Mesendoderm (in vitro differentiated cells): ENCODE measurements at places on chromosomes 1 and 21.

- no peak for DNase-seq
Measured at GRCh38 chr21:43884861-43885417, 19.9 kb downstream of the AGPAT3 start.

DNA sequence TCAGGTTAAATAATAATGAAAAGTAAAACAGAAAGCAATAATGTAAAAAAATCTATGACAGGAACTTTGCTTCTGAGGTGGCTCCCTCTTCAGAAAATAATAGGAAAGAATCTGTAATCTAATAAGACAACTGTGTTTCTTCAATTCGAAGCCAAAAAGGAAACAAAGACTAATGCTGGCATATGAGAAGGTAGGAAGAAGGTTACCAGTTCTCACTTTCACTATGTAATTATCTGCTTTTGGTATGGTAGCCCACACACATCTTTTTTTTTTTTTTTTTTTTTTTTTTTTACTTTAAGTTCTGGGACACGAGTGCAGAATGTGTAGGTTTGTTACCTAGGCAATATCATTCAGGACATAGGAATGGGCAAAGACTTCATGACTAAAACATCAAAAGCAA lies 47.1 kb downstream of the COP1 start:
- DNase-seq, result no peak

GRCh38 chr21:35106246-35106835 lies 57.2 kb upstream of the RUNX1 start:
- peak; percentile 53 for DNase-seq

DNA sequence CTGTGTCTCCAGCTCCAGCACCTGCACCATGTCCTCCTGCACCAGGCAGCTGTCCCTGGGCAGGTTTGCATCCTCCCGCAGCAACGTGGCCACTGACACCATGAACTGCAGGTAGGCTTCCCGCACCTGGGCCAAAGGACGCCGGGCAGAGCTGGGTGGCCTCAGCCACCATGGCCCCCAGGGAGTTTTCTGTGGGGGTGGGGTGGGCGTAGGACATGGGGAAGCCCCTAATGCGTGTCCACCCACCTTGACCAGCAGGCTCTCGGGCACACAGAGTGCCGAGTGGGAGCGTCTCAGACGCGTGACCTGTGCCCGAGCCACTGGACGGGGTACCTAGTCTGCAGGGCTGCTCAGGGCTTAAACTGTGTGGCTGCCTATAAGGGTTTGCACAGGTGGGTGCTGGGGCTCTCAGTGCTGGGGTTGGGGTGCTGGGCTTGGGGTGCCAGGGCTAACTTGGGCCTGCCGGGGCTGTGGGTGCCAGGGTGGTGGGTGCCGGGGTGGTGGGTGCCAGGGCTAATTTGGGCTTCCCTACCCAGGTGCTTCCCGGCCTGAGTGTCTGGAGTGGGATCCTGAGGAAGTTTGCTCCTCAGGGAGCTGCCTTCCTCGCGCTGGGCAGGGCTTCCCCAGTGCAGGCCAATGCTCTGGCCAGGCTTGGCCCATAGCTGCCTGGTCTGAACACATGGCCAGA lies 17.7 kb downstream of the PRXL2B start:
- DNase-seq, result no peak

GRCh38 chr1:33599516-33600115 lies 127.2 kb downstream of the ZSCAN20 start:
- no peak for DNase-seq

- peak; percentile 65 for DNase-seq
Measured at GRCh38 chr1:151501474-151501873, 9.7 kb upstream of the CGN start.

GRCh38 chr1:54403405-54403804 lies 2.8 kb downstream of the SSBP3 start:
- no peak for DNase-seq

- DNase-seq, result no peak
Measured at GRCh38 chr1:107110326-107110725, 30.5 kb upstream of the NTNG1 start.

DNA sequence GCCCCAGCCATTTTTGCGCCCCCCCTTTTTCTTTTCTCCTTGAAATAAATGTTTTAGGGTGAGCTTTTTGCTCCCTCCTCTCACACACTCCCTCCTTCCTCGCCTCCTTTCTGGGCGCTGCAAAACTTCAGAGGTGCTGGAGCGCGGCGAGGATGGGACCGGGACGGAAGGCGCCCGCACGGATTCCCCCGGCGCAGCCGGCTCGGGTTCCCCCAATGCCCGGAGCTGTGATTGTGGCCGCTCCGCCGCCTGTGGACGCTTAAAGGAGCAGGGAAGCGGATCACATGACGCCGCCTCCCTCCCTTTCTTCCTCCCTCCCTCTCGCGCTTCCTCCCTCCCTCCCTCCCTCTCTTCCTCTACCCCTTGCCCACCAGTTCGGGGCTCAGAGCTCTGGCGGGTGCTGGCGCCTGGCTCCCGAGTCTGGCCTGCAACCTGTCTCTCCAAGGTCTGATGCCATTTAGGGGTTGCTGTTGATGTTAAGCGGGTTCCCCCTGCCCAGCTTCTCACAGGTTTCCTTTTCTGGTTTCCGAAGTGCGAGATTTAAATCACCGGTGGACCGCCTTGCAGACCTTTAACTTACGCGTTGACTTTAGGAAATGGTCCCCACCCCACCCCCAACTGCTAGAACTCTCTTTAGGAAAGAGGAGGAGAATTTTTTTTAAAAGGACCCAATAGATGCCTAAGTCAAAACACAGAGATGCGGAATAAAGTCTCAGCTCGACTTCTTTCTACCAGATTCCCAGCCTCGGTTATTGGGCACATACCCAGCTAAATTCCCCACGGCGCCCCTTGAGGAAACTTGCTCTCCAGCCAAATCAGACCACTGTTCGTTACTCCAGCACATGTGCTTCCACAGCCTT lies at the start of gene WLS:
WLS (minus strand) TSS at position 235 of the 860 bp plus-strand sequence; CDS start at position 11, 224 bp downstream.
- peak; percentile 95 for DNase-seq

- no peak for DNase-seq
Measured at GRCh38 chr1:154736841-154737240, 128.9 kb upstream of the ADAR start.

DNA sequence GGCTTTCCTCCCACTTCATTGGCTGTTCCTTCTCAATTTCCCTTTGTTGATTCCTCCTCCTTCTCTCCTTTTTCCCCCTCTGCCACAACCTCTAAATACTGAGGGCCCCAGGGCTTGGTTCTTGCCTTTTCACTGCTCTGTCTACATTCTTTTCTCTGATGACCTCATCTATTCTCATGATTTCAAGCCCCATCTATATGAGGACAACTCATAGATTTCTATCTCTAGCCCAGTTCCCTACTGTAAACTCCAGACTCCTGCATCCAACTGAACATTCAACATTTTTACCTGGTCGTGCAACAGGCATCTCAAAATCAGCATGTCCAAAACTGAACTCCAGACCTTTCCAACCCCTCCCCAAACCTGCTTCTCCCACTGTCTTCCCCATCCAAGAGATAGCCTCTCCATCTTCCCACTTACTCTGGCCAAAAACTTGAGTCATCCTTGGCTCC lies 11.5 kb upstream of the SLC9A1 start:
- peak; percentile 37 for DNase-seq

DNA sequence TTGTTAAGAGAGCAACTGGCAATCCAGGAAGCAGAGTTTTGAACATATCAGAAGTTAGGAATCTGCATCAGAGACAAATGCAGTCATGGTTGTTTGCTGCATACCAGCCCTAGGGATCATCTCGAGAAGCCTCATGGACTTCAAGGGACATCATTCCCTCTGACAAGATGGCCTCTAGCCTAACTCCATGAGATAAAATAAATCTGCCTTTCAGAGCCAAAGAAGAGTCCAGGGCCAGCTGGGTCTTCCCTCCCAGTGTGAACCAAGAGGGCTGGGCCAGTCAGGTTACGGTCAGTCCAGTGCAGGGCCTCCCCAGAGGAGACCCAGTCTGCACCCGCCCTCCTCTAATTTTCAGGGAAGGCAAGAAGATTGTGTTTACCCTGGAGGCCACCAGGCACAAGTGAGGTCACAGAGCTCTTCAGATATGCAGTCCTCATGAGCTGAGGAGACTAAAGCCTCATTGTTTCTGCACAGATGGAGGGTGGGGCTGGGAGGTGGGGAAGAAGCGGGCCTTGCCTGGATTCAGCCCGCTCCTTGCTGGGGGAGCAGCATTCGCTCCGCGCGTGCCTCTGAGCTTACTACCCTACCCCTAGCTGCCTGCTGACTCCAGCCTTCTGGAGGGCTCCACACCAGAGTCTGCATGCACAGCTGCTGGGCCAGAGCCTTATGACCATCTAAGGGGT lies 52.8 kb downstream of the CAPN2 start:
- peak; percentile 64 for DNase-seq

- DNase-seq, result peak; percentile 59
Measured at GRCh38 chr1:199551967-199552565, 475.4 kb upstream of the NR5A2 start.

GRCh38 chr21:35406635-35407034 lies 357.5 kb upstream of the RUNX1 start:
- DNase-seq, result no peak

- DNase-seq, result no peak
Measured at GRCh38 chr1:210635108-210635507, 306.4 kb downstream of the HHAT start.

DNA sequence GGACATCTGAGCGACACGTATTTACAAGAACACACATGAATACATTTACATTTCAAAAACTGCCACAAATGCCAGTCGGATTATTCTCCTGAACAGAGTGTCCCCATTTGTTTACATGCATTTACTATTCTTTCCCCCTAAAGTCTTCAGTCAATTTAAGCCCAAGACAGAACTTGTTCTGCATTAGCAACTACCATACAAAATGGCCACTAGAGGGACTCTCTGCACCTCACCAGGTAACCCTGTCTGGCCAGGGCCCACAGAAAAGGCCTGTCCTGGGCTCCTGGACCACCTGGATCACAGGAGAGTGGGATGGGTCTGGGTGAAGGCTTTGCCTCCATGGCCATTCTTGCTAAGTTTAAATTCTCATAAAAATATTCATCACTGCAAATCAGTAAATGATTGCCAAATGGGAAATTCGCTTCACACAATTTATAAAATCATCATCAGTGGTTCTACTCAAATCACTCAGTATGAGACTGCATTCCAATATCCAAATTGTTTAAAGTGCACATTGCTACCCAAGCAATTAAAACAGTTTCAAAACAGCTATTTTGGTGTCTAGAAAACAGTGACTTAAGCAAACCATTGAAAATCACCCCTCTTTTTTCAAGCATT lies 12.5 kb upstream of the GUCA2A start:
- peak; percentile 78 for DNase-seq

- DNase-seq, result no peak
Measured at GRCh38 chr1:78527706-78528105, 36.9 kb downstream of the PTGFR start.

DNA sequence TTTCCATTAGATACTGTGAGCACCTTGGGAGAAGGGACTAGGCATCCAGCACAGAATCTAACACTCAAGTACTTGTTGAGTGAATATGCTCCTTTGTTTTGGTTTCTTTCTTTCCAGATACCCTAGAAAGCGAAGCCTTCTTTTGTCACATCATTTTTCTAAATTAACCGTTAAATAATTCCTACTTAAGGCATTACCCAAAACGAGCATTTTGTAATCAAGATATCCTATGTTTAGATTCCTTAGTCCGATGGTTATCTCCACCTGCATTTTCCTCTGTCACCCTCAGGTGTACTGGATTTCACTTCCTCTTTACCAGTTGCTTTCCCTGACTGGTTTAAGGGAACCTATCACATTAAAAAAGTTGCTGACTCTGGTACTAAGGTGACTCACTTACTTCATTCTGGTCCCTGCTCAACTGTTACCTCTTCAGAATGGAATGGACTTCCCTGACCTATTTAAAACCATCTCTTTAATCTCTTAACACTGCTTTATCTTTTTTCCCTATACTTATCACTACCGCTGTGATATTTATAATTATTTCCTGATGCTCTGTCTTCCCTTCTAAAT lies 3.2 kb downstream of the B3GALNT2 start:
- peak; percentile 65 for DNase-seq

- DNase-seq, result peak; percentile 15
Measured at GRCh38 chr1:114152089-114152507, 1.6 kb downstream of the SYT6 start.

- no peak for DNase-seq
Measured at GRCh38 chr1:100219883-100220282, 29.8 kb downstream of the DBT start.

- DNase-seq, result no peak
Measured at GRCh38 chr1:65176056-65176450, 28.1 kb downstream of the AK4 start.

GRCh38 chr1:219427403-219427802 lies 185.5 kb downstream of the ZC3H11B start:
- DNase-seq, result no peak

- no peak for DNase-seq
Measured at GRCh38 chr1:119781434-119782210, 12.9 kb upstream of the HMGCS2 start.

GRCh38 chr1:84299536-84300170 lies 1.9 kb upstream of the SAMD13 start:
- DNase-seq, result no peak

- DNase-seq, result no peak
Measured at GRCh38 chr21:20661246-20661645, 337.0 kb upstream of the NCAM2 start.

DNA sequence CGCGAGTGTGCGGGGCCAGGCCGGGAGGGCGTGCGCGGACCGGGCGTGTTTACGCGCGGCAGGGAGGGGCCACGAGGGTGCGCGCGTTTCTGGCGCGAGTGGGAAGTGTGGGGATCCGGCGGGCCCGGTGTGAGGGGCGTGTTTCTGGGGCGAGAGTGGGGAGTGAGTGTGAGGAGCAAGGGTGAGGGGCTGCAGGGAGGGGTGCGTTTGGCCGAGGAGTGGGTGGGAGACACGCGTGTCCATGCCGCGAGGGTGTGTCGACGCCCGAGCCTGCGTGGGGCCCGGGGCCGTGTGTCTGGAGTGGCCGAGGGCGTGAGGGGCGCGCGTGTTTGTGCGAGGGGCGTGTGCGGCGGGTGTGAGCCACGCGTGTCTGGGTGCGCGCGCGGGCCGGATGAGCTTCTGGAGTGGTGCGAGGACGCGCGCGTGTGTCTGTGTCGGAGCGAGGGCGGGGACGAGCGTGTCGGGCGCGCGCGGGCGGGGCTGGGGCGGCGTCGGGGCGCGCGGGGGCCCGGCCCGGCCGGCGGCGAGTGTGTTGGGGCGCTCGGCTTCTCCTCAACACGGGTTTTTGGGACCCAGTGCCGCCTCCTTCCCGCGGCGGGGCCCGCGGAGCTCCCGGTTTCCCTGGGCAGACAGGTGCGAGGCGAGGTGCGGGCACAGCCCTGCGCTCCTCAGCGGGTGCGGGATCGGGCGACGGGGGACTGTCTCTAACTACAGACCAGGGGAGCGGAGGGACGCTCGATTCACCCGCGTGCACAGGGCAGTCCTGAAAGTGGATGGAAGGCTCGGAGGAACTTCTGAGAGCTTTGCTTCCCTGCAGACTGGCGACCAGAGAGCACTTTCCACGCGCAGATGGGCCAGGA lies 65.8 kb upstream of the VAMP3 start:
- DNase-seq, result peak; percentile 19

DNA sequence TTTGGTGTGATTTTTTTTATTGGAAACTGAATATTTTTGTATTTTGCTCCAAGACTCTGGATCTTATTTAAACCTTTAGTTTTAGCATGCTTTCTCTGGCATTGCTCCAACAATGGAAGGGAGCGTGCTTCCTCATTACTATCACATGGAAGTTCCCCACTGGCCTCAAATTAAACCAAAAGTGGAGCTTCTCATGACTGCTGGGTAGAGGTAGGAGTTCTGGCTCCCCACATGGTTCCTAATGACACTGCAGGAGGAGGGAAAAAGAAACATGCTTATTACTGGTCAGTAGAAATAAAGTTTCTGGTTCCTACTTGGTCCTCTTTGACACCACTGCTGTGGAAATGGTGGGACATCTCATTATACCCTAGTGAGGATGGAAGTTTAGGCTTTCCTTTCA lies 310.5 kb downstream of the PTGER3 start:
- peak; percentile 29 for DNase-seq
